ENCODE measurements at places on chromosomes 13 and 19. TPM values are rescaled to one million over a fixed set of nuclear protein-coding genes. Genes with fewer than 3 reads are reported as not detected.

The ZNF610 gene
- 1.8 TPM for total RNA-seq

The ADGRE3 gene
- total RNA-seq = not detected

The RNF113B gene
- total RNA-seq = not detected

The TMIGD2 gene
- not detected for total RNA-seq

The NLRP5 gene
- not detected for total RNA-seq

The HIF3A gene
- not detected for total RNA-seq

The IL4I1 gene
- 0.34 TPM for total RNA-seq

The ZNF765 gene
- total RNA-seq = 11.3 TPM

The SPACA4 gene
- not detected for total RNA-seq

The STAP2 gene
- 2.9 TPM for total RNA-seq

The MUC16 gene
- total RNA-seq = not detected

The CYP2S1 gene
- not detected for total RNA-seq

The TBXA2R gene
- 0.64 TPM for total RNA-seq

The TMEM272 gene
- not detected for total RNA-seq

The KLK6 gene
- not detected for total RNA-seq

The PROZ gene
- not detected for total RNA-seq
